ENCODE measurements at places on chromosomes 1 and 21.
A peak's percentile ranks its signal among the peaks of the same experiment; 100 is the strongest.

DNA sequence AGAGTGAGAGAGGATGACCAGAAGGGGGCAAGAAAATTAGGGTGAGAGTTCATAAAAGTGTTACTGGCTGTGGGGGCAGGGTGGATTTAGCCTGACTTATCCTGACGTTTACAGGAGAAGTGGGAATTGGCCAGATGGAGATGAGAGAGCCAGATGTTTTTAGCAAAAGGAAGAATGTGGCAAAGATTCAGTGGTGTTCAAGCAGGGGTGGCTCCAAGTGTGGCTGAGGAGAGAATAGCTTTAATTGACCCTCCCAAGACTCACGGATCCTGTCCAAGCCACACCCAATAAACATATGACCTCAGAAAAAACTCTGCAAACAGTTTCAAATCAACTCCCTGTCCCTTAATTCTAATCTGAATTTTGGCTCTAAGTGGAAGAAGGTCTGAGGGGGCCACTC, 35.2 kb upstream of the EDEM3 start:
- DNase-seq: no peak

- DNase-seq: no peak
These were observed 5.2 kb downstream of the SRM start for GRCh38 chr1:11054666-11055065.

DNA sequence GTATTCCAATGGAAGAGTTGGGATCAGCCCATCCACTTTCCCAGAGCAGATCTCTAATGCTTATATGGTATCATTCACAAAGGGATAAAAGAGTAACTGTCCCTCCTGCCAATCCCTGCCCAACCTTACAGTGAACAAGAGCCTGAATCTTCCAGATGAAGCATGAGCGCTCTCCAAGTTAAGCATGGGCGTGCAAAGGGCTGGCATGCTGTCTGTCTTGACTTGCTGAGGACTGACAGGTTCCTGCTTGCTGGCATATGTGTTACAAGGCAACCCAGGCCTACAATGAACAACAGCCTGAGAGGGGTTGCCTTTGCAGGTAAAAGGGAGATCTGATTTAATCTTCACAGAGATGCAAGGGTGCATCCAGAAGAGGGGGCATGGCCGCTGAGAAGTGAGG, 155.6 kb upstream of the SOD1 start:
- no peak for DNase-seq

DNA sequence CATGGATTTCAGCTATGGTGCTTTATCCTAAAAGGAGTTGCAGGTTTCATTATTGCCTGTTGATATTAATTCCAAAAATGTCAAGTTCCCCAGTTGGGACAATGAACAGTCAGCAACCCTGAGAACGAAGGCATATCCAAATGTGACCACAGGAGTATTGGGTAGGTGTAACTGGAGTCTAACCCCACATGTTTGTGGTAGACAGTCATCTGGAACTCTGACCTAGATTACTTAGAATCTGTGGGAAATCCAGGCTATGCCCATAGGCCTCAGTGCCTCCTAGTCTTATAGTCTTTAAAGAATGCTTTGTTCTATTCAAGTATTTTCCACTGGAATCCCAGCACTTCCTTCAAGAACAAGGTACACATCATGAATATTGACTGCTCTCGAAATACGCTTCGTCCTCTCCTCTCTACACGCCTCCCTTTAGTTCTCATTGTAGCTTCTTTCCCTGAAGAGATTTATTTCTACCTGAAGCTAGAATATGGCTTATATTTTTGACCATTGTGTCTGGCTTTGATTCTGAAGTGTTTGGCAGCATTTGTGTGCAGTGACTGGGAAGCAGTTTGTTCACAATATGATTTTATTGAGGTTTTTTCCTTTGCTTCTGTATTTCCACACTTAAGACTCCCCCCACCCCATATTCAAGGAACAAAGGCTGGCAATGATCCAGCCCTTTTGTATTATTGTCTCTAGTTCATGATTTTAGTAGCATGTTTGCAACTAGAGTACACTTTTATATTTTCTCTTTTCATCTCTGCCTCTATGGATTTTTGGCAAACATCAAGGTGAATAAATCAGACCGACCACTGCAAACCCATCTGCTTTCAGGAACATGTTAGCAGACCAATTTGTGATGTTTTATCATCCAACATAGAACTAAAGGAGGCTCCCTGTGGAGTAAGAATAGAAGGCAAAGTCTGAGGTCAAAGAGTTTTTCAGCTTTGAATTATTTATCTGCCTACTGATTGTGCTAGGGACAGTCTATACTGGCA, 178.6 kb downstream of the GPR52 start:
- DNase-seq: no peak

- no peak for DNase-seq
These were observed 1.4 kb downstream of the B3GALNT2 start for GRCh38 chr1:235502601-235503402.

DNA sequence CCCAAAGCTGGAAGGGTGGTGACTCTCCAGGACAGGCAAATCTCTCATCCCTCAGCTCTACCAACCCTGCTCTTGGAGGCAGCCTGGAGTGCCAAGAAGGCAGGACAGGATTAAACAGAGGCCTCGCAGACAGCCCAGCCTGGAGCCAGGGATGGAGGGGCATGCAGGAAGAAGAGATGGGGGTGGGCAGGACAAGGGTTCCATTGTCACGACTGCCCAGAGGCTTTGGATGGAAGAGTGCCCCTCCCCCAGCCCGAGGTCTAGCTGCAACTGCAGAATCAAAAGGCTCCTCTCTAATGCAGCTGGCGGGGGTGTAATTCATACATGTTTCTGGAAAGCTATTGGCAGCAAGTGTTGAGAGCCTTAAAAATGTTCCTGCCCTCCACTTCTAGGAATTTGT, 8.8 kb downstream of the RAB7B start:
- DNase-seq: no peak

DNA sequence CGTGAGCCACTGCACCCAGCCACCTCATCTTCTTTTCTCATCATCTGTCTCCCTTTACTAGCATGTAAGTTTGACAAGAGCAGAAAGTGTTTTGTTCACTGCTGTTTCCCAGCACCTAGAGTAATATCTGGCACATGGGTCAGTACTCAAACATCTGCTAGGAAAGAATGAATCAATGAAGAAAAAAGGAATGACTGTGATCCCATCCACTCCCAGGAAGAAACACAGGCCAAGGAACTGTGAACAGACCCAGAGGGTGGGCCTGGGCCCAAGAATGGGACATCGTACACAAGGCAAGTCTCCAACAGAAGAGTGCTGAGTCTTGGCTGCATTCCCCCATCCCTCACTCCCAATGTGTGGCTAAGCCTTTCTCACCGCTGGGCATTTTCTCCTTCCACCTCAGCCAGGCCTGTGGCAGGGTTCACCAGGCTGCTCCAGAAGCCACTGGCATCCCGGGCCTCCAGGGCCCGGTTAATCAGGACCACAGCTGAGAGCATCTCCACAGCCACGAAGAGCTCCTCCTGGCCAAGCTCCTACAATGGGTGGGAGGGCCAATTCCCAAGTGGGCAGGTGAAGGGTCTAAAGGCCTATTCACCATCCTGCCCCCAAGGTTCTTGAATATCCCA, 18.4 kb downstream of the IQGAP3 start:
- no peak for DNase-seq

DNA sequence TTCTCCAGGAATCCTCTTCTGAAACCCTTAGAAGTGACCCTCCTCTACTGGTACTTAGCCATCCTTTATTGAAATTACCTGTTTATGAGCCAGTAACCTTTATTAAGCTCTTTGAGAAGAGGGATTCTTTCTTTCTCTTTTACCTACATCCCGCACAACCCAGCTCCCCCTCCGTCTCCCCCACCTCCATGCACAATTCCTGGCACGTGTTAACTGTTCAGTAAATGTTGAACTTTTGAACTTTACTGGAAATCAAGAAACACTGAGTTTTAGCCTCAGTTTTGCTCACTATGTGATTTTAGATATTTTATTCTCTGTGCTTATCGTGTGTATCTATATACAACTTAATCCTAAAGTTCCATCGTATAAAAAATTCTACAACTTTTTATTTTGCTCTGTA, 1.8 kb downstream of the TMED5 start:
- DNase-seq: no peak

- no peak for DNase-seq
These were observed 35.2 kb upstream of the MAB21L3 start for GRCh38 chr1:116075990-116076389.

DNA sequence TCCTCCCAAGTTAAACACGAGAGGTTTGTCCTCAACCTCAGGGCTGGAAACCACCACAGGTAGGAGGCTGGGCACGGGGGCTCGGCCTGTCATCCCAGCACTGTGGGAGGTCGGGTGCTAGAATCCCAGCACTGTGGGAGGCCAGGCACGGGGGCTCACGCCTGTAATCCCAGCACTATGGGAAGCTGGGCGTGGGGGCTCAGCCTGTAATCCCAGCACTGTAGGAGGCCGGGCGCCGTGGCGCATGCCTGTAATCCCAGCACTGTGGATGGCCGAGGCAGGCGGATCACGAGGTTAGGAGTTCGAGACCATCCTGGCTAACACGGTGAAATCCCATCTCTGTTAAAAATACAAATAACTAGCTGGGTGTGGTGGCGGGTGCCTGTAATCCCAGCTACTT, 6.7 kb upstream of the CDK11A start:
- DNase-seq: no peak

DNA sequence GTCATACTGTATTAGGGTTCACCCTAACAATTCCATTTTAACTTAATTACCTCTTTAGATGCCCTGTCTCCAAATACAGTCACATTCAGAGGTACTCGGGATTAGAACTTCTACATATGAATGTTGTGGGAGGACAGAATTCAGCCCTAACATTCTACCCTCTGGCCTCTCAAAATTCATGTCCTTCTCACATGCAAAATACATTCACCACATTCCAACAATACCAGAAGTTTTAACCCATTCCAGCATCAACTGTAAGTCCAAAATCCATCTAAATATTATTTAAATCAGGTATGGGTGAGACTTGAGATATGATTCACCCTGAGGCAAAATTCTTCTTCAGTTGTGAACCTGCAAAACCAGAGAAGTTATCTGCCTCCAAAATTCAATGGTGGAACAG, 14.5 kb downstream of the LY9 start:
- no peak for DNase-seq

DNA sequence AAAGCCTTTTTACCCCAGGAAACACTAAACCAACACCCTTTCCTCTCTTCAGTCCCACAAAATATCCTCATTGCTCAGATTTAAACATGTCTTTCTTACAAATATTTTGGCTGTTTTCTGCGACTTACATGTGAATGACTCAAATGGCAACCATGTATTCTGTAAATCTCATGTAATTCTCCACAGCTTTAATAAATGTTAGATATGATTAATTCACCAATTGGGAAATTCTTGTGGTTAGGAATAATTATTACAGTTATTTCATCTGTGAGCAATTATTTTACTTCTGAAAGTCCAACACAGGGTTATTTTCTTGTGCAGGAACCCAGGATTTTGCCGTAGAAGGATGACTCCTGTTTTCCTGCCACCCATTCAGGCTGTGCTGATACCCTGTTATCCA, 431.5 kb downstream of the LMO4 start:
- no peak for DNase-seq

DNA sequence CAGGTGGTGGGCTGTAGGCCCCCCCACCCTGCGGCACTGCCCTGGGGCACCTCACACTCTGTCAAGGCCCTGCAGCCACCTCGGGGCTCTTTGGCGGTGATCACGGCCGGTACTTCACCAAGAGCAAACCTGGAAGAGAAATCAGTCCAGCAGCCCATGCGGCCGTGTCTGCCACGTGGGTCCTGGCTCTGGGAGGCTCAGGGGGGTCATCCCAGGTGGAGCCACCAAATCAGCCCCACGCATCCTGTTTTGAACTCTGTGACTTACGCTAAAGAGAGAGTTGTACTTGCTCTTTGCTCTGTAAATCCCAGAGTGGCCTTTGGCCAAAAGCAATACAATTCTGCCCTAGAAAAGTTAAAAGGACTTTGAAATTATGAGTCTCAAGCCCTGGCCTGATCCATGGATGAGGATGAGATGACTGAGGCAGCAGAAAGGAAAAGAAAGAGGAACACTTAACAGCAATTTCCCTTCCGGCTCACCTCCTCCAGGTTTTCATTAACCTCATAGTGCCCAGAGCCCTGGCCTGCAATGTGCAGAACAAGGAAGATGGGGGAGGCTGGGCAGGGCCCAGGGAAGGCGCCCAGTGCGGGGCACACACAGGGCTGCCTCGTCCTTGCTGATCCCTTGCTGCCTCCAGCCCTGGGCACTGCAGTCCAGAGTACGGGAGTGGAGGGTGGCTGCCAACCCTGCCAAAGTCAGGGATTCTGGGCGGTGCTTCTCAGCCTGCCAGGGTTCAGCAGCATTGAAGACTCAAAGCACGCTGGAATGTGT, 337.0 kb downstream of the MATN1 start:
- DNase-seq: no peak

DNA sequence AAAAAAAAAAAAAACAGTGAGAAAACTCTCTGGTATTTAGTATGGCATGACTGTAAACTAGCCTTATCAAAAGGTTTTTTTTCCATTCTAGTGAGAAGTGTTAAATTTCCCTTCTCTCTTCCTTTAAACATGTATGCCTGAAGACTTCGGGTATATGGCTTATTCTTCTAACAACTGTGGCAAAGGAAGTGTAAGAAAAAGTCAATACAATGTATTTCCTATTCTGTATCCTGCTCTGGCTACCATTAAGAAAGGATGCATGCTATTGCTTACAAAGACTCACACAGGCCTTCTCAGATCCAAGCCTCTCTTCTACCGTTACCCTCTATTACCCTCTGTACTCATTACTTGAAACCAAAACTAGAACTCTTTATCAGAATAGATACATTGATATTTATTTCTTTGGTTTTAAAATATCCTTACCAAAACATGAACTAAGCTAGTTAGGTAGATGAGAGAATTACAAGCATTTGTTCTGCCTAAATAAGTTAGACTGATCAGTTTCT, 8.4 kb downstream of the CEPT1 start:
- DNase-seq: no peak

- DNase-seq: no peak
These were observed 32.5 kb downstream of the ATP5PO start for GRCh38 chr21:33883118-33883517.

GRCh38 chr21:28588997-28589396, 403.7 kb downstream of the LTN1 start:
- DNase-seq: no peak

DNA sequence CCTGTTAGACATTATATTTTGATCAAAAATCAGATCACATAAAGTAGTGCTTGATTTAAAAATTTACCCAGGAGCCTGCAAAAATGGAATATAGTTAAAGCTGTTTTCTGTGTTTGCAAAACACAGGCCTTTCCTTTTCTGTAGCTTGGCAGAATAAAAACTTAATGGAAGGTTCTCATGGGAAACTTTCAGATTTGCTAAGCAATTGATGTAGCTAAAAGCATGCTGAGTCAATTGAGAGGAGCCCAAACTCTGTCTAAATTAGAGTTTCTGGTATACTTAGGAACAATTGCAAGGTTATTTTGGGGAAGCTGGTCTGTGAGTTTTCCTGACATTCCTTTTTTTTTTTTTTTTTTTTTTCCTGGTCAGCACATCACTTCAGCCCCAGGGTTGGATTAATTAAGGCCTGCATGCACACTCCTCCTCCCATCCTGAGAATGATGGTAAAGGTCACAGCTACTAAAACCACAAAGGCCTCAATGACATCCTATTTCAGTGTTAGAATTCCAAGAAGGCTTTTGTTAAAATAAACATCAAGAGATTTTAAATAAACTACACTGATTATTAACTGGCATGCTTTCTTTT, 608.7 kb downstream of the PLPP3 start:
- no peak for DNase-seq

GRCh38 chr1:17207966-17208418, 3.1 kb downstream of the PADI1 start:
- DNase-seq: peak; percentile 45

GRCh38 chr21:32523988-32524719, 61.2 kb downstream of the TCP10L start:
- no peak for DNase-seq

- DNase-seq: no peak
These were observed 11.0 kb upstream of the TIPRL start for GRCh38 chr1:168167806-168168205.
